ENCODE measurements at places on chromosomes 11 and 22. TPM values are rescaled to one million over a fixed set of nuclear protein-coding genes. Genes with fewer than 3 reads are reported as not detected.

ETS1 gene
- total RNA-seq, result 88.0 TPM

DNA sequence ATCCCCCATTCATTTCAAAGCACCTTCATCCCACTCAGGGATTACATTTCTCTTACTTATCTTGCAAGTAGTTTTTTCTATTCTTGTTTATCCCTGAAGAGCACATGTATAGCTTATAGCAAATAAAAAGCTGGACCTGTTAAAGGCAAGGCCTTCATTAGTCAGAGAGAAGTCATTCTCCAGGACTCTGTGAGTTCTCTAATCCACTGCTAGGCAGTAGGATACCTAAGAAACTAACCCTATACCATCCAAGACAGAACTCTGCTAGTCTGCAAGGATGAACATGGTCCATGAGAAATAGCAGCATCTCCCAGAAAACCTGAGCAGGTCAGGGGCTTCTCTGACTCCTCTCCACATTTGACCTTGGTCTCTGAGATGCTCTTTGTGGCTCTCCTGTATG lies 104.5 kb downstream of the KIRREL3 start:
- no peak overlapping the region for H3K27ac ChIP-seq
- no peaks in the 10 kb centered on the region for H3K4me1 ChIP-seq
- H3K27me3 ChIP-seq, result no peaks in the 10 kb centered on the region

DNA sequence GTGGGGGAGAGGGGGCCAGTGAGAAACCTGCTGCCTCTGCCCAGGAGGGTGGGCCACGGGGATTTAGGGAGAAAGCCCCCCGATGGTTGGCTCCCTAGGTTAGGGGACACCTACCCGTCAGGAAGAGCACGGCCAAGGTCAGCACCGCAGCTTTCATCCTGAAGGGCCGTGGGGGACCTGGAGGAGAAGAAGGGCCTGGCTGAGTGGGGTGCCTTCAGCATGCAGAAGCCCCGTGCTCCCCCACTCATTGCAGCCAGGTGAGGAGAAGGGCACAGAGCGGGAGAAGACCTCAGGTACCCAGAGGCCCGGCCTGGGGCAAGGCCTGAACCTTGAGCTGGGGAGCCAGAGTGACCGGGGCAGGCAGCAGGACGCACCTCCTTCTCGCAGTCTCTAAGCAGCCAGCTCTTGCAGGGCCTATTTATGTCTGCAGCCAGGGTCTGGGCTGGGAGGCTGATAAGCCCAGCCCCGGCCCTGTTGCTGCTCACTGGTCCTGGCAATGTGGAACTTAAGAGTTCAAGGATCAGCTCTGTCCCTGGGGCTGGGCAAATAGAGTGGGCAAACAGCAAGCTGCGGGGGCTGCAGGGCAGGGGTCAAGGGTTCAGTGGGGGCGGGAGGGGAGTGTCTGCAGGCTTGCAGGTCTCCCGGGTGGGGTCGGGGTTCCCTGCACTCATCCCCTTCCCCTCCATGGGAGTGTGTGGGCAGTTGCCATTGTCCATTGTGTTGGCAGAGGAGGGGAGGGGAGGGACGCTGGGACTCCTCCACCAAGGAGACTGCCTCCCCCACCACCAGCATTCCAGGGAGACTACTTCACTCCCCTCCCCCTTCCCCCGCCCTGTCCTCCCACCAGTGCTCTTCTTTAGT lies at the start of gene APOA1:
Gene APOA1 (minus strand): TSS at position 392 of the 861 bp plus-strand sequence. CDS start 235 bp downstream, at position 157.
- H3K27me3 ChIP-seq, result no peaks in the 10 kb centered on the region
- H3K36me3 ChIP-seq, result no peaks in the 10 kb centered on the region
- no peak within 1 kb of the TSS for H3K4me3 ChIP-seq
- peak within 1 kb of the TSS; percentile 88 for H3K27ac ChIP-seq
- peaks cover 11% of the 10 kb centered on the region for H3K4me1 ChIP-seq

GRCh38 chr22:42376711-42377554 lies 55.3 kb downstream of the NFAM1 start:
- no peak overlapping the region for H3K4me3 ChIP-seq
- no peaks in the 10 kb centered on the region for H3K36me3 ChIP-seq
- H3K27me3 ChIP-seq, result no peaks in the 10 kb centered on the region
- H3K27ac ChIP-seq, result no peak overlapping the region
- no peaks in the 10 kb centered on the region for H3K4me1 ChIP-seq
- DNase-seq, result peak; percentile 81

- no peak overlapping the region for H3K4me3 ChIP-seq
- no peaks in the 10 kb centered on the region for H3K27me3 ChIP-seq
- H3K36me3 ChIP-seq, result no peaks in the 10 kb centered on the region
- peaks cover 6% of the 10 kb centered on the region for H3K4me1 ChIP-seq
- H3K27ac ChIP-seq, result peak overlapping the region; percentile 35
Observed at GRCh38 chr11:120208777-120209176, 2.1 kb upstream of the OAF start.

DNA sequence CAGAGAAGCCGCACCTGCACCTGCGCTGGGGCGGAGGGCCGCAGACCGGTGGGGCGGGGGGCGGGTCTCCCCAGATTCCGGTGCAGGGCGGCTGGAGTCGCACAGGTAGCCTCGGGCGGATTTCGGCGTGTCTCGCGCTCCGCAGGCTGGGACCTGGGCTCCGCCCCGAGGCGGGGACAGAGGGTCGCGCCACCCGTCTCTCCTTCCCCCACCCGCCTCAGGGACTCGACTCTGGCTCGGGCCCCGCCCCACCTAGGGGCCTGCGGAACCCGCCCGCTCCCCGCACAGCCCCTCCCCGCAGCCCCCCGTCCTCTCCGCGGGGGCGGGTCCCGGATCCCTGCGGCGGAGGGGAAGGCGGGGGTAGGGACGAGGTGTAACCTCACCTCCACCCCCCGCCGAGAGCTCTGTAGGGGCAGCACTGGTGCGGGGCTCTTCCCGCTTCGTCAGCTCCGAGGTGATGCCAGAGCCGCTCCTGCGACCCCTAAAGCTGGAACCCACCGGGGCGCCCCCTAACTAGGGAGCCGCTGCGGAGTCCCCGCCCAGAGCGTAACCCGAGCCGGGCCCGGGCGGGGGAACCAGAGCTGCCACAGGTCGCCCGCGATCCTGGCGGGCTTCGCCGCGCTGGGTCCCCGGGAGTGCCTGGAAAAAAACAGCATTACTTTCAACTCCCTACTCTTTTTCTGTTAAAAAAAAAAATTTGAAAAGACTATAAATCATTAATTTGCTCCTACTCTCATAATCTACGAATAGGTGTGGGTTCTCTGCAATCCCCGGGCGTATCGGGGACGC lies at the start of gene SLC29A2:
Gene SLC29A2 (minus strand): TSS at position 134 of the 789 bp plus-strand sequence. CDS start 169 bp downstream, outside the sequence.
- DNase-seq, result no peak
- H3K4me1 ChIP-seq, result peaks cover 12% of the 10 kb centered on the region
- H3K27ac ChIP-seq, result peak within 1 kb of the TSS; percentile 52
- no peaks in the 10 kb centered on the region for H3K27me3 ChIP-seq
- no peaks in the 10 kb centered on the region for H3K36me3 ChIP-seq
- H3K4me3 ChIP-seq, result peak within 1 kb of the TSS; percentile 72

HOATZ gene
- total RNA-seq, result not detected

All from ascending aorta (tissue), 2 donors.